ENCODE measurements at places on chromosomes 3 and 15.

- DNase-seq: no peak
Observed at GRCh38 chr3:182478369-182478768, 314.9 kb upstream of the ATP11B start.

GRCh38 chr3:86814321-86814720 lies 176.6 kb downstream of the VGLL3 start:
- no peak for DNase-seq

GRCh38 chr15:66603301-66604179 lies 37.7 kb upstream of the LCTL start:
- peak; percentile 19 for DNase-seq

GRCh38 chr3:85574006-85574705 lies 615.4 kb downstream of the CADM2 start:
- DNase-seq: no peak
